Hematopoietic multipotent progenitor cell (in vitro differentiated cells): ENCODE measurements at places on chromosomes 5 and 9. TPM values are rescaled to one million over a fixed set of nuclear protein-coding genes. Genes with fewer than 3 reads are reported as not detected.

GRCh38 chr5:52963636-52964035 is 25.5 kb upstream of the ITGA2 start:
- no peak for DNase-seq

Gene CTXN3
- not detected for total RNA-seq

Gene NFIB
- 1.1 TPM for total RNA-seq

- DNase-seq: no peak
Measured at GRCh38 chr5:83265318-83265717, 188.0 kb downstream of the XRCC4 start.

Gene NIM1K
- 0.27 TPM for total RNA-seq

Gene GLDC
- total RNA-seq: 0.27 TPM

Gene RANBP3L
- not detected for total RNA-seq
